ENCODE measurements at places on chromosomes 2 and 18.

DNA sequence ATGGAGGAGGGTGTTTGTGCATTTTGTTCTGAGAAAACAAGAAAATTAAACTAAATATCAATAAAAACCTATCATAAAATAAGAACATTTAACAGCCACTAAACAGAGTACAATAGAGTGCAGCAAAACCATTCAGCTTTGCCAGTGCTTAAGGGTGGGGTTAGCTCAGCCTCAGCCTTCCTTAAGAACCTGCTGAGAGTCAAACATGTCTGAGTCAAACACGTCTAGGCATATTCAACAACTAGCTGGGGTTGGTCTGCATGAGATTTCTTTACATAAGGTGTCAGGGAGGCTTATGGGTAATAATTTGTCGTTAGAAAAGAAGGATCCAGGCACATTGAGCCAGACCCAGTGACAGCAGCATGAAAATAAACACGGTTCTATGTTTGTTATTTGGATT lies 298.2 kb downstream of the SP3 start:
- DNase-seq, result no peak

DNA sequence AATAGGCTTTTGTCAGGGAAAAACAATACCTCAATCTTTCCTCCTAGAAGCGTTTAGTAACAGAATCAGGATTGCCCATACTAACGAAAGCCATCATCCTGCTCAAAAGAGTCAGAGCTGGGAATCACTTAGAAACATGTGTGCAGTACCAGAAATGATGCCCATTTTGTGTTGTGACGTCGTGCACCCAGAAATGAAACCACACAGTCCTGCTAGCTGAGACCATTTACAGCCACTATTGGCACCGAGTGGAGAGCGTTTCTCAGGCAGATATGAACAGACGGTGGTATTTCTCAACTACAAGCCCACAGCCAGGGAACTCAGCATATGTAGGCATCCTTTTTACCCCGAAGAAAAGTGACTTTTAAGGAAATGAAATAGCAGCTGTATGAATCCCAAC lies 284.3 kb upstream of the LRATD1 start:
- DNase-seq, result no peak

GRCh38 chr2:96530474-96531357 lies 5.8 kb upstream of the ARID5A start:
- DNase-seq, result no peak

DNA sequence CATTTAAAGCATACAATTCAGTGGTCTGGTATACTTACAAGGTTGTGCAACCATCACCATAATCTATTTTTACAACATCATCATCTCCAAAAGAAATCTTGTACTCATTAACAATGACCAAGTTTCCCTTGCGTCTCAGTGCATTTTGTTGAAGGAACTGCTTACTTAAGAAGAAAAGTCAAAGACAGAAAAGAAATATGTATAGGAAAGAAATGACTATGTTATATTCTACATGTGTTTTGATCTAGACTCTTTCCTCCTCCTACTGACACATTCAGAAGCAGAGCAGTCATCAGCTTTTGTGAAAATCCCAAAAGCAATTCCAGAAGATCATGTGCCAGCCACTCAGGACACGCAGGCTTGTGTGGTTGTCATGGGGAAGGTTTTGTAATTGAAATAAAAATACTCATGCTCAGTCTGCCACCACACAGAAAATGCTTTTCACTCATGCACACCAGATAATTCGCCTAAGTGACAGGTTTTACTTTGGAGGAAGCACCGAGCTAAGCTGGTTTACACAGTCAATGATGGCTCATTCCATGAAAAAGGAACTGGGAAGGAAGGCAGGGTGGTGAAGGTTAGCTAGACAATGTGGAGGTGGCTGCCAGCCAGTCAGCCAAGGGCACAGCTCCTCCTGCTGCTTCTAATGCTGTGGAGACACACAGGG lies 158.5 kb upstream of the REV1 start:
- DNase-seq, result no peak

DNA sequence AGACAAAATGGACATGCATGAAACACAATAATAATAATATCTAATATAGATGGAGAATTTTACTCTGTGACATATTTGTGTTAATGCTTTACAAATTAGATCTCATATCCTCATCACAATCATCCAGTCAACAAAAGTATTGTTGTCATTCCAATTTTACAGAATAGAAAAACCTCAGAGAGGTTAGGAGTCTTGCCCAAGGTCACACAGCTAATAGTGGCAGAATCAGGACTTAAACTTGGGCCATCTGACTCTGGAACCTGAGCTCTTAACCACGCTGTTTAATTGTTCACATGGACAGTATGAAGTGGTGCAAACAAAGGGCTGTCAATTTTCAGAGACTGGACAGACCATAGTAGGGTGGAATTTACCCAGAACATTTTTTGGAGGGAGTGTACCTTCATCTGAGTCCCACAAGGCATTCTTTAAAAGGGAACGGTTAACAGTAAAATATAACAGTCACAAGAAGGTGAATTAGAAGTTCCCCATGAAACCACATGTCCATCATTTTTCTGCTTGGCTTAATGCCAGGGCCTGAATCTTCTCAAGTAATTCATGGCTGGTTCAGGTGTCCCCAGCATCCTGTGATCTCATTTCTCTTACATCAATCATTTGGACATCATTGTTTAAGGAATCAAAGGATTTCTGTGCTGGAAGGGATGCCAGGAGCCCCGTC lies 35.4 kb upstream of the CCDC93 start:
- no peak for DNase-seq

- DNase-seq, result no peak
These were observed 41.5 kb downstream of the SCTR start for GRCh38 chr2:119482481-119483394.

GRCh38 chr2:182667315-182667695 lies 48.8 kb upstream of the DNAJC10 start:
- DNase-seq, result no peak

- no peak for DNase-seq
These were observed 51.7 kb upstream of the MYL1 start for GRCh38 chr2:210366675-210367080.

DNA sequence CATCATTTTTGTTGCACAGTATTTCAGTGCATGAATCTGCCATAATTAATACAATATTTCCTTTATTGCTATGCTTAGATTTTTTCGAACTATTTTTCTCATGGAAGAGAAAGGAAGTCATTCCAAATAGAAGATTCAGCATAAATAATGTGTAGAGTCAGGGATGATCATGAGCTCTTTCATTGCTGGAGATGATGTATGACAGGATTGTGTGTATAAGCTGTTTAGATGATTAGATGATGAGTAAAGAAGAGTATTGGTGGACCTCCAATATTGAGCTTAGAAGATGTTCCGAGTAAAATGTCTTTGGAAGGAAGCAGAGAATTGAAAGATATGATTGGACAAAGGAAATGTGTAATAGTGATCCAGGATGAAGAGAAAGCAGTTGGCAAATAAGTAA lies 364.5 kb downstream of the PARD3B start:
- DNase-seq, result no peak

DNA sequence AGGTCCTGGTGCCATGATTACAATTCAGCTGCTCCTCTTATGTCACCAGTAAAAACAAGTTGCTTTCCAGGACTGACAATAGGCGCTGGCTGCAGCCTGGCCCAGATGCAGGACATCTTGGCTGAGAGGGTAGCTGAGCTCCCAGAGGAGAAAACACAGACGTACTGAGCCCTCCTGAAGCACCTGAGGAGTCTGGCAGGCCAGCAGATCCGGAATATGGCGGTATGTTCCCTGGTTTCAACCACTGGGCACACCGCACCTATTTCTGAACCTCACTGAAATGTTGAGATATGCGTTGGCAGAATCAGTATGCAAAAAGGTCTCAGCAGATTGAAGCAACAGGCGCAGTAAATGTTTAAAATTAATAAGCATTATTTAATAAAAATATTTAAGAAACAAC lies 73.1 kb upstream of the BZW1 start:
- no peak for DNase-seq

DNA sequence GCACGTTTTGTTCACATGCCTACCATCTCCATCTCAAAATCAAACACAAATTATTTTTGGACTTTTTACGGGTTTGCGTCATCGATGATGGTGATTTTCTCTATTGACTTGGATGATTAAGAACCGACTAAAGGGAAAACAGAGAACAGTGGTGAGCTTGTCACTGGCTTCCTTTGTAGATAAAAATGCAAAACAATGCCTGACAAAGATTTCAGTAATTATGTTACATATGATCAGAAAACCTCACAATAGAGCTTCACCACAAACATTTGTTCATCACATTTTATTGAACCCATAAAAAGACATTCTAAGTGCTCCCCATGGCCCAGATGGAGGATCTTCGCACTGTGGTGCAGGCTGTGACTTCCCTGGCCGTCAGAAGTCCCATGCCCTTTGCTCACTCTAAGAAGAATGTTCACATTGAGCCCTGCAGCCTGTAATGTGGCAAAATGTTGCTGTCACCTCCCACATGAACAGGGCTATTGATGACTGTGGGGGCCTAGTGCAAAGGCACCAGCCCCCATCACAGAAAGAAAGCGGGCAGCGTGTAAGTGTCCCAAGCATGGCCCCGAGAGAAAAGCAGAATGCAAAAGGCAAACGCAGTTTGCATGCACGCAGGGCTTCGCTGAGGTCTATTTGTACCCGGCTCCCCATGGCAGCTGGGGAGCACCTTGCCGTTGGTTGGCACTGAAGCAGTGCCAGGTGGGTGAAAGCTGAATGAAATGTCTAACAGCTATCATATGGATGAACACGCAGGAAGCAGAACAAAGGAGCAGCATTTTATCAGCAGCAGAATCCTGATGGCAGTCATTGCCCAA lies 60.6 kb downstream of the BCL2 start:
- DNase-seq, result no peak

DNA sequence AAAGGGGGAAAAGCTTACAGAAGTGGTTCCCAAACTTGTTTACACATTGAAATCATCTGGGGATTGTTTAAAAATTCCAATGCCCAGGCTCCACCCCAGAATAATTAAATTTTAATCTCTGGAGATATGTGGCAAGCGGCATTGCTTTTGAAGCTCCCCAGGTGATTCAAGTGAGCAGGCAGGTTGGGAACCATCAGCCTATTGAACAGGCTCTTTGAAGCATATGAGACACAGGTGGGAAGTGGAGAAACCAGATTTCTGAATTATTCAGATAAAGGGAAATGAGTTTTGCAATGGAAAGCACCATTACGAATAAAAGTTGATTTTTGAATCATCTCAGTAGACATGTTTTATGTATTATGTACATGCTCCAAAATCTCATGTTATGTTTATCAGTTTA lies 57.6 kb upstream of the NOSTRIN start:
- DNase-seq, result no peak

DNA sequence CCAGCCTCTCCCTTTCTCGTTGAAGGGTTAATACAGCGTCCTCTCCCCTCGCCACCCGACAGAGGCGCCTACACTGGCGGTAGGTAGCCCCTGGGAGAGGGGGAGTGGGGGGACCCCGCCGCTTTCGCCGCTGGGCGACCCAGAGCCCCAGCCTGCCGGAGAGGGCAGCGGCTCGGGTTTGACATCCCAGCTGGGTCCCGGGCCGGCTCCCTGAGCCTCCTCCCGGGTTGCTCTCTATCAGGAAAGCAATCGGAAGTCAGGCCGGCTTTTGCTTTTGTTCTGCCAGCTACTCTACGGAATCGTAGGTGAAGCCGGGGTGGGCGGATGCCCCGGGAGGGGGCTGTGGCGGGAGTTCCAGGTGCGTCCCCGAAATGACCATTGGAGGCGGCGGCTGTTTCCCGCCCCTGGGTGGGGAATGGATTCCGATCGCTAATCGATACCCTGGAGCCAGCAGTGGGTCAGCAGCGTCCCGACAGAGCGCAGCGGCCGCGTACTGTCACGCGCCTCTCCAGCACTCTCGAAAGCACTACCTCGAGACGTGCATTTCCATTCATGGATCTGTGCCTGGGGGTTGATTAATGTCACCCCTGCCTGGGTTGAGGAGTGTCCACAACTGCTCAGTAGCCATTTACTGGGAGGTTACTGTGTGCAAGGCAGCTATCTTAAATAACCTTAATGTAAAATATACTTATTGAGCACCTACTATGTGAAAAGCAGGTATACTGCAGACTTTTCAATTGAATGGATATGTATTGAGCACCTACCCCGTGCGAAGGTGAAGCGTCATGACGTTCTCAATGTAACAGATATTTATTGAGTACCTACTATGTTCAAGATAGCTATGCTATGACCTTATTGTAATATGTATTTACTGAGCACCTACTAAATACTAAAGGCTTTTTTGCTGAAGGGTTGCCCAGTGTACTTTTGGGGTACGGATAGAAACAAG lies 1.1 kb downstream of the MAPK4 start:
- DNase-seq, result no peak

GRCh38 chr2:235390108-235390815 lies 103.6 kb upstream of the AGAP1 start:
- DNase-seq, result peak; percentile 33

DNA sequence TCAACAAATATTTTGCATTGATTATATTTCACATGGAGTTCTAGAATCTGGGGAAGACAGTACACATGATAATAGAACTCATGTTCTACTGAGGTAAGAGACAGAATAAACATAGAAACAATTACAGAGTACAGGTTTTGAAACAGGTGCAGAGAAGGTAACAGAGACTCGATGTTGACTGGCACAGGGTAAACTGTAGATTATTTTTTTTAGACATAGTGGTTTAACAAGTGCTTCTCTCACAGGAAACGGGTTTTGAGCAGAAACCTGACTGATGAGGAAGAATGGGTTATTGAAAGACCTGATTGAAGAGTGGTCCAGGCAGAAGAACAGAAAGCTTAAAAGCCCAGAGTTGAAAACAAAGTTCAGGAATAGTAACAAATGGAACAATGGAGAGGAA lies 1002.5 kb upstream of the FAM98A start:
- DNase-seq, result no peak

- DNase-seq, result no peak
These were observed 157.4 kb downstream of the INHBB start for GRCh38 chr2:120503206-120503792.

DNA sequence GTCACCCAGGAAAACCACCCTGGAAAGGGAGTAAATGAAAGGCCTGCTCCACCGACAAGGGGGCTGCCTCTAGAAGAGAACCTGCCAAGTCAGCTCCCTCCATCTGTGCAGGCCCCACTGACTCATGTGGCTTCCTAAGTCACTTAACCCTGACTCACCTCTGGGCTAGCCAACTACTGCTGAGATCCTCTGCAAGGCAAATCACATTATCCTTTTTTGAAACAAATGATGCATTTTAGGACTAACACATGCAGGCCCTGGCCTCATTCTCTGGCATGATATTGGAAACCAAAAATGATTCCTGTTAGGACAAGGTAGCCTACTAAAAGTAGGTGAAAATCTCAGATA lies 474.6 kb downstream of the EPHA4 start:
- no peak for DNase-seq

DNA sequence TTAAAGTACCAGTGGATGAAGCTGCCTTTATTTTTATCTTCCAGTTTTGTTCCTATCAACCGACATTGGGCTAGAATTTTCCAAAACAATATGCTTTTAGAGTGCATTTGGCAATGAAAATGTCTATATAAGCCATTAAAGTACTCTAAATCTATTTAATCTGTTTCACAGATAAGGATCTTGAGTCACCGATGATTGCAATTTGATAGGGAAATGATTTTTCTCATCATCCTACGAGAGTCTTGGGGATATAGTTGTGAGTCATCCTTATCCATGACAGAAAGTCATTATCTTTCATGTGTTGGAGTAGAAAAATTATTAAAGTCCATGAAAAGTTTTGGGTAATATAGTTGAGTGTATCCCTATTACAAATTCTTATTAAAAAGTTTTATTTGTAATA lies 26.1 kb downstream of the SLC39A10 start:
- DNase-seq, result no peak
